Activated T-cell treated with anti-CD3 and anti-CD28 coated beads, Interleukin-2, amount 50 U/mL, for 4 hours (primary cell): ENCODE measurements at places on chromosomes 2 and 18. TPM values are rescaled to one million over a fixed set of nuclear protein-coding genes. Genes with fewer than 3 reads are reported as not detected.

GRCh38 chr2:81195017-81195773 is 890.6 kb upstream of the LRRTM1 start:
- no peak for DNase-seq

SGO2 gene
- 6.6 TPM for total RNA-seq

RUFY4 gene
- 0.38 TPM for total RNA-seq

DNA sequence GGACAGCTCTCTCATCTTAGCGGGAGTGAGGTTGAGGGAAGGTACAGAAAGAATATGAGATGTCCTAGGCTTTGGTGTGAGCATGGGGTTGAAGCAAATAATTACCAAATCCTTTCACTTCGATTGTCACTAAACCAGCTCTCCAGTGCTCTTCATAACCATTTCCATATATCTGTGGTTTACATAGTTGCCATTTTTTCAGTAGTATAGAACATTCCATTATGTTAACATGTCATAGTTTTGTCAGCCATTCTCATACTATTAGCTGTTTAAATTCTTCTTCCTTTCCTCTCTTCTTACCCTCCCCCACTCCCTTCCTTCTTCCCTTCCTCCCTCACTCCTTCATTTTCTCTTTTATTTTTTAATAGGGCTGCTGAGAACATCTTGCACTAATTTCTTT is 205.9 kb downstream of the BABAM2 start:
- no peak for DNase-seq

DNA sequence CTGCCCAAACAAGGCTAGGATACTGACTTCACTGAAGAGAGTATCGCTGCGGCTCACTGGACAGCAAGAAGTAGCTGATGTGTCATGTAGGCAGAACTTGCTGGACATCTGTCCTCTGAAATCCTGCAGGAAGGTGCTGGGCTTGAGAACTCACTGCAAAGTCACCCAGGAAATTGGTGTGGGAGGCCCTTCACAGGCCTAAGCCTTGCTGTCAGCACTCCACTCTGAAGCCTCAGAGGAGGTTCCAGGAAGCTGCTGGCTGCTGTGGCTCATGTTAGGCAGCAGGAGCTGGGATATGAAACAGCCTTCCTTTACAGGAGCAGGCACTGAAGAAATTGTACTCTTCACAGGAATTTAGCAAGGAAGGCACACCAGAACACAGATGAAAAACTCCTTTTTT is 88.3 kb upstream of the CCDC68 start:
- no peak for DNase-seq

GRCh38 chr2:215505044-215505786 is 69.3 kb upstream of the FN1 start:
- DNase-seq = no peak

- DNase-seq = peak; percentile 56
Measured at GRCh38 chr2:54838585-54839035, 115.1 kb downstream of the EML6 start.

DNA sequence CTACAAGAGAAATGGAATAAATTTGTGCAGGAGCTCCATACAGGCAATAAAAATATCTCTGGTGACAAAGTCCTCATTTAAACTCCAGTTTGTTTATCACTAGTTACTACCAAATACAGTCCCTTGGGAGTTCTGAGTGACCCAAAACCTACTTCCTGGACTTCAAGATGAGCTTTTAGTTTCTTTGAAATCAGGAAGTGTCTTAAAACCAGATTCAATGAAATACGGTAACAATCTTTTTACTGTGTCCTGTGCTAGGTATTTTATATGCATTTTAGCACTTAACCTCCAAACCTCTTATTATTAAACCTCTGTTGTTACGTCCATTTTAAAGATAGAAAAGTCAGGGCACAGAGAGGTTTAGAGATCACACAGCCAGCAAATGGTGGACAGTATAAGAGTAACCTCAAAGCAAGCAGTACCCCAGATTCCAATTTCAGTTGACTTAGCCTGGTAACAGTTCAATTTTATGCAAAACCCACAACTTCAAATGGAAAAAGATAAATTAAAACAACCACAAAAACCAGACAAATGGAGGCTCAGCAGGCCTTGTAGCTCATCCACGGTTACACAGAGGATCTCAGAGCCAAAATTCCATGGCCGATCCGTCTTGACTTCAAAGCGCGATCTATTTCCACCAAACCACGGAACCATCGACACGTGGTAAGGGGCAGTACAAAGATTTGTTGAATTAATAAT is 1.3 kb upstream of the KCMF1 start:
- DNase-seq = peak; percentile 7

WIPF1 gene
- 101 TPM for total RNA-seq

FAM237A gene
- not detected for total RNA-seq

DNA sequence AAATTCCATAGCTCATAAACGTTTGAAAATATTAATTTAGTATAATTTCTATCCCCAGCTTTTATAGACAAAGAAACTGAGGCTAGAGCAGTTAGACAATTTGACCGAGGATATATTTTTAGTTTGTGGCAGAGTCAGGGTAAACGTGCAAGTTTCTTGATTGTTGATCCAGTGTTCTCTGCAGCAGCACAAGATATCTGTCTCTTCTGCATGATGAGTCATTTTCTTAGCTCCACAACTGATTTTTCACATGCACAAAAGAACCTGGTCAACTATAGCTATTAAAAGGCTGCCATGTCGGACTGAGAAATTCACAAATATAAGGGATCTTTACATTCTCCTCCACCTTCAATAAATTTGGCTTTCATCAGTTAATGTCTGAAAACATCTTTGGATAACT is 143.4 kb upstream of the CYP26B1 start:
- DNase-seq = no peak

GRCh38 chr2:100416935-100417710 is at the start of gene CHST10:
Gene CHST10 (minus strand): TSS chr2:100417668. CDS start chr2:100406675, 10,993 bp downstream.
- DNase-seq = peak; percentile 47

DNA sequence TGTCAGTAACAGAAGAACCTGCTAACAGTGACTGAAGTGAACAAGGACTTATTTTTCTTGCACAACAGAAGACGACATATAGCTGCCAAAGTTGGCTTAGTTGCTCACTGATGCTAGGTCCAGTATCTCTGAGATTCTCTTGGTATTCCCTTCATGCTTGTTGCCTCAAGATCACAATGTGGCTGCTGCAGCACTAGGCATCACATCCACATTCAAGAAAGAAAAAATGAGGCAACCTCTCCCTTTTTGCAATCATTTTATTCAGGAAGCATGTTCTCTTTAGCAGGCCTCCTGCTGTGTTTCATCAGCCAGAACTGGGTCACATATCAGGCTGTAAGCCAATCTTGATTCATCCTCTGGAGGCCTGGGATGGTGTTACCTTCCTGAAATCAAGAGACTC is 11.7 kb upstream of the MAPK4 start:
- no peak for DNase-seq

DNA sequence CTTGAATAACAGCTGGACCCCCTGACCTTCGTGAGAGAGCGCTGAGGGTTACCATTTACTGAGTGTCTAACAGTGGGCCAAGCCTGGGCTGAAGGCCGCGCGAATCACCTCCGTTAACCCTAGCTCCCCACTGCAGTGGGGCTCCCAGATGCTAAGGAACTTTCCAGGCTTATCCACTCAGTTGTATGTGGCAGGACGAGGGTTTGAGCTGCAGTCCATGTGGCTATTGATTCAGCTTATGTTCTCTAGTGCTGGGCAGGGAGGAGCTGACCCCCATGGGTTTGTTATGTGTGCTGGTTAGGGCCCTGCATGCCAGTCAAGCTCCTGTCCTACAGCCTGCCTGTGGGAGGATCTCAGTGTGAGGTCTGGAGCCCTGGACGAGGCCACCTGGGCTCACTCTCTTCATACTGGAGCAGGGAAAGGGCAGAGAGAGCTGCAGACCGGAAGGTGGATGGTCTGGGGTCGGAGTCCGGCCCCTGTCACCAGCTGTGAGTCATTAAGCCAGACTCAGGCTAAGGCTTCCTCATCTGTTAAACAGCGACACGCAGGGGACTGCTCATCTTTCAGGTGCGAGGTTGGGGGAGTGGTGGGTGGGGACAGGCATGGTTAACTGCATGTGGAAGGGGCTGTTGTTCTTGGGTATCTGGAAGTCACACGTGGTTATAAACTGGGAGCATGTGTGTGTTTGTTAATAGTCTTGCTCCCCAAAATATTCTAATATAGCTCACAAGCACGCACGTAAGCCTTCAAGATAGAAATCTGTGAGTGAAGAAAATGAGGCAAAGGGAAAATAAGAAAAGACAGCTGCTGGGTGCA is 6.6 kb downstream of the PSD4 start:
- peak; percentile 19 for DNase-seq

- DNase-seq = no peak
Measured at GRCh38 chr18:3478262-3478978, 28.4 kb downstream of the TGIF1 start.

DNA sequence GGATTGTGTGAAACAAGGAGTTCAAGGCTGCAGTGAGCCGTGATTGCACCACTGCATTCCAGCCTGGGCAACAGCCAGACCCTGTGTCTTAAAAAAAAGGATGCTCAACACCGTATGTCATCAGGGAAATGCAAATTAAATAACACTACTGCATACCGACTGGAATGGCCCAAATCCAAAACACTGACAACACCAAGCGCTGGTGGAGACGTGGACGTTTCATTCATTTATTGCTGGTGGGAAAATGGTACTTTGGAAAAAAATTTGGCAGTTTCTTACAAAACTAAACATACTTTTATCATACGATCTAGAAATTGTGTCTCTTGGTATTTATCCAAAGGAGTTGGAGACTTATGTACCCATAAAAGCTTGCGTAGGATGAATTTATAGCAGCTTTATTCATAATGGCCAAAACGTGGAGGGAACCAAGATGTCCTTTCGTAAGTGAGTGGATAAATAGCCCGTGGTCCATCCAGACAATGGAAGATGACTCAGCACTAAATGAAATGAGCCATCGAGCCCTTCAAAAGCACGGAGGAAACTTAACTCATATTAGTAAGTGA is 24.2 kb downstream of the NEU4 start:
- no peak for DNase-seq

FTCDNL1 gene
- total RNA-seq = 2.2 TPM

DNA sequence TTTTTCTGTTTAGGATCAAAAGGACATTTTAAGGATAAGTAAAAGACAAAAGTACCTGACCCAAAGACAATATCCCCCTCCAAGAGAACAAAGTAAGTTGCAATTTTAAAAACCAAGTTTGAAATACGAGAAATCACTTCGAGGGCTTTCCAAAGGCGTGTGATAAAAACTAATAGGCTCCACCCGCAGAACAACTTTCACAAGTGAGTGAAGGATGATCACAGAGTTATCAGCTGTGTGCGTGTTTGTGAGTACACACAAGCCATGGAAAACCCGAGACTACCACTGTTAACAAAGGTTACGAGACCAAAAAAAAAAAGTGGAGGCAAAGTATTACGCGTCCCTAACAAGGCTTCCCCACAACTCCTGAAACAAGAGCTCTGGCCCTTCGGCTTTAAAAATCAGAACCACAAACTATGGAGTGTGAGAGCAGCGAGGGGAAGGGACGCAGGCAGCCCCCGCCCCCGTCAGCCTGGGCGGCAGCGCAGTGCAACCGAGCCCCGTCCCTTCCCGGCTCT is 719 bp downstream of the SMAD2 start:
- DNase-seq = no peak

- DNase-seq = no peak
Measured at GRCh38 chr2:216391401-216391800, 19.1 kb upstream of the MARCHF4 start.

- no peak for DNase-seq
Measured at GRCh38 chr18:48336332-48336731, 72.9 kb downstream of the ZBTB7C start.

- no peak for DNase-seq
Measured at GRCh38 chr2:79178076-79178674, 18.6 kb upstream of the REG3A start.

GRCh38 chr2:36530178-36530982 is 67.6 kb downstream of the FEZ2 start:
- no peak for DNase-seq

GRCh38 chr18:21053127-21053526 is 58.5 kb downstream of the ROCK1 start:
- DNase-seq = no peak

- no peak for DNase-seq
Measured at GRCh38 chr2:218485986-218486667, 67.2 kb downstream of the VIL1 start.

UGT1A9 gene
- not detected for total RNA-seq

GRCh38 chr2:200733713-200734198 is 78.0 kb upstream of the BZW1 start:
- no peak for DNase-seq

LIPG gene
- 0.16 TPM for total RNA-seq

- DNase-seq = no peak
Measured at GRCh38 chr18:48430150-48430549, 21.0 kb upstream of the ZBTB7C start.

DNA sequence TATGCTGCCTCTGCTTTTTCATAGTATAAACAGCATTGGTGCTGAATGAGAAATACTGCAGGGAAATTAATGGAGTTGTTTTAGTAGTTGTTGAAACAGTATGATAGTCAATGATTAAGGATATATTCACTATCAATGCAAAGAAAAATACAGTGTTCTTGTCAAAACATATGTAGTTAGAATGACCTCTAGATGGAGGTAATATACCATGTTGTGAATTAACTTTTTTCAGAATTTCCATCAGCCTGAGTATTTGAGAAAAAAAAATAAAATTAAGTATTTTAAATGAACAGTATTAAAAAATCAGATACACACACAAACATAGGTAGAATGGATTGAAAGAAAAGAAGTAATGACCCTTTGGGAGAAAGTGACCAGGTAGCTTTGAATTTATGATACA is 59.5 kb downstream of the RMDN2 start:
- no peak for DNase-seq

CGREF1 gene
- total RNA-seq = 2.7 TPM

ITSN2 gene
- 57.6 TPM for total RNA-seq

ALPG gene
- total RNA-seq = not detected

TRIM43 gene
- total RNA-seq = not detected

DNA sequence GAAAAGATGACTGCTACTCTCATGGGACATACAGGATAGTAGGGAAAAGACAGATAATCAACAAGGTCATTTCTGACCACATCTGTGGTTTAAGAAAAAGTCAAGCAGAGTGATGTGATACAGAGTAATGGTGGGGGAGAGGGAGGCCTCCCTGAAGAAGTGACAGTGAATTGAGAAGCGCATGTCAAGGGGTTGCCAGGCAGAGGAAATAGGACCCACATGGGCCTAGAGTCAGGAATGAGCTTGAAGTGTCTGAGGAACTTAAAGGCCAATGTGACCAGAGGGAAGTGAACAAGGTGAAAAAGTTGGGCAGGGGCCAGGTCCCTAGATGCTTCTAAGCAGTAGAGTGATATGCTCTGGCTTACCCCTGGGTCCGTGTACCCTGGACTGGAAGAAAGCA is 113.5 kb upstream of the PPP1CB start:
- no peak for DNase-seq
